ENCODE measurements at places on chromosomes 6 and 20.

- no peak for DNase-seq
Observed at GRCh38 chr6:78462728-78463127, 404.6 kb upstream of the IRAK1BP1 start.

- no peak for DNase-seq
Observed at GRCh38 chr6:163438298-163438939, 23.9 kb downstream of the QKI start.

- DNase-seq: no peak
Observed at GRCh38 chr6:80550748-80551147, 444.3 kb downstream of the BCKDHB start.

- DNase-seq: no peak
Observed at GRCh38 chr20:15760001-15760621, 813.1 kb downstream of the KIF16B start.

DNA sequence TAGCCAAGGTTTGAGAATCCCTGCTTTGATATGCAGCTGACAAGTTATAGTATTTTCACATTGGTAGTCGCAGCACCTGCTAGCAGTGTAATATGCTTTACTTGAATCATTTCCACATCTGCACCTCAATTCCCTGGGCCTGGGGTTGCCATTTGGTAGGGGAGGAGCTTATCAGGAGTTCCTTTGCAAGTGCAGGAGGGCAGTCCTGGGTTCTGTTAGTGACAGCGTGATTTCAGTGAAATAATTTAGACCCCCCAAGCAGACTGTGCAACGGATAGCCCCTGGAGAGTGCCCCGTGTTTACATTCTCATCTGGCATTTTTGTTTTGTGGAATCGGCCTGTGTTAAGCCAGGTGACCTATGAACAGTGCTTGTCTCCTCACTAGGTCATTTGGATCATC lies 6.0 kb downstream of the RAB5IF start:
- DNase-seq: no peak

GRCh38 chr6:24477070-24477469 lies 12.3 kb downstream of the GPLD1 start:
- DNase-seq: no peak

- DNase-seq: peak; percentile 58
Observed at GRCh38 chr6:43669050-43669921, 18.3 kb downstream of the MRPS18A start.

DNA sequence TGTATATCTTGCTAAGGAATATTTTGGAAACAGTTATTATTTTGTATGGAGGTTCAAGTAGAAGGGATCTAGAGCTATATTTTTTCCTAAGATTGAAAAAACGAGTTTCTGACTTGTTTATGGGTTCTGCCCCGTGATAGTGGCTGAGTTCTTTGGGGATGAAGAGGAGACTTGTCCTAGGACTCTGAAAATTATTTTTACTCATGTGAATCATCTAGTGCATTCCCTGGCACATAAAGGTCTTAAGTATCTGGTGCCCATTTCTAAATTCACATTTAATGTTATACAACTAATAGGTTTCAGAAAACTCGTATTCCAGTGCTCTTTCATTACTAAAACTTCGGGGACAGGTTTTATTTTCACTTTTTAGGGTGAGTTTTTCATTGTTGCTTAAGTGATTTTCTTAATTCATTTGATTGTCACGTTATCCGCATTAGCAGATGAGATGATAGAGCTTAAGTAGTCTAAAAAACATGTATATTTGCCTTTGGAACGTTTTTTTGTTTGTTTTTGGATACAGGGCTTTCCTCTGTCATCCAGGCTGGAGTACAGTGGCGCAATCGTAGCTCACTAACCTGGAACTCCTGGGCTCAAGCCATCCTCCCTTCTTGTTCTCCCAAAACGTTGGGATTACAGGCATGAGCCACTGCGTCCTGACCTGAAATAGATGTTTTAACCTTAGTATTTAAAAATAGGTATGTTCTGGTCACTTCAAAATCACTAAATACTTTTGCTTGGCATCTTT lies 2.1 kb downstream of the NFYA start:
- DNase-seq: no peak

DNA sequence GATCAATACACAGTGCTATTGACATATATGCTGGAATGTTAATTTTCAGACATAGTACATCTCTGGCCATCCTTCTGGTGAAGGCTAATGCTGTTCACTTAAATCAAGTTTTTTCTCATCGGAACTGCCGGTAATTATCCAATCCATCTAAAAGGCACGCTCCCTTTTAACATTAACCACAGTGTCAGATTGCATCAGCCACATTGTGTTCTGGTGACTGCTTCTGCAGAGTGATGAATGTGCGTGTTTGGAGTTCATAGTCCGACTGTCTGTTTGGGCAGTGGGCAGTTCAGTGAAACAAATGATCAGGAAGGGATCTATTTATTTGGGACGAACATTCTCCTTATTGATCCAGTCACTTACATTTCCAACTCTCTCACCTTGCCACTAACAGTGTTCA lies 49.5 kb downstream of the SOBP start:
- DNase-seq: no peak

- DNase-seq: no peak
Observed at GRCh38 chr6:88725111-88725975, 238.1 kb downstream of the RNGTT start.

GRCh38 chr20:4190792-4191519 lies 175.6 kb upstream of the RNF24 start:
- DNase-seq: no peak

DNA sequence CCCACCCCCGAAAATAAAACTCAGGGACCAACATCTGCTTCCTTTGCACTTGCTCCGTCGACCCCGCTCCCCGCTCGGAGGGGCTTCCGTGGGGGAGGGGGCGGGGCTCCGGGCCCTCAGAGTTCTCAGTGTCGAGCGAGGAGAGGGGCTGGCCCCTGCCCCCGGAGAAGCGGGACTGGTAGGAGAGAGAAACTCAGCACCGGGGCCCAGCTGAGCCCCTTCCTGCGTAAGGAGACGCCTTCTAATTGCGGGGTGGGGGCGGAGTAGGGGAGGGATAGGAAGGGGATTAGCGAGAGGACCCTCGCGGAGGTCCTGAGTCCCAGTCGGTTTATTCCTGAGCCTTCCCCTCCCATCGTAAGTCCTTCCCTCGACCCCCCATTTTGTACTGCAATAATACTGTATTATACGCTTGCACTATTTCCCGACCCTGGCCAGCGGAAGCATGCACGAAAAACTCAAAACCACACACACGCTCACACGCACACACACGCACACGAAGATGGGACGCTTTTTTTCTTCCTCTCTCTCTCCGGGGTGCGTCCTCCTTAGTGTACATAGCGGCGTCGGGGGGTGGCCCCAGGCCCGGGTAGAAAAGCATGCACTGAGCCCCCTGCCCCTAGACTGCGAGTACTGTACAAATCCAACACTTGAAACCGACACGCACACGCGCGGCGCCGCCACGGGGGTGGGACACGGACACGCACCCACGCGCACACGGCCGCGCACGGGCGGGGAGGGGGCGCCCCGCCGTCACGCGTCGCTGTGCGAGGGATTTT lies 22.1 kb upstream of the SLC22A7 start:
- no peak for DNase-seq

DNA sequence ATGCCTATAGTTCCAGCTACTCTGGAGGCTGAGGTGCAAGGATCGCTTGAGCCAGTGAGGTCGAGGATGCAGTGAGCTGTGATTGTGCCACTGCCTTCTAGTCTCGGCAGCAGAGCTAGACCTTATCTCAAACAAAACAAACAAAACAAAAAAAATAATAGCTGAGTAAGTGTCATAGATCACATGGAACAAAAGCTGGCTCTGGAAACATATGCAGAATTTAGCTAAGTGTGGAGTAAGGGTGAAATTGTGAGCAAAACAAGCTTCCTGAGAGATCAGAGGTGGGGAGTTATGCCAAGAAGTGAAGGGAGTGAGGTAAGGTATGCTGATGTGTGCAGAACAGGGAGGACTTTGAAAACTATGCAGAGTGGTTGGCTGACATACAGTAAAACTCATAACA lies 18.7 kb downstream of the SGK1 start:
- no peak for DNase-seq

DNA sequence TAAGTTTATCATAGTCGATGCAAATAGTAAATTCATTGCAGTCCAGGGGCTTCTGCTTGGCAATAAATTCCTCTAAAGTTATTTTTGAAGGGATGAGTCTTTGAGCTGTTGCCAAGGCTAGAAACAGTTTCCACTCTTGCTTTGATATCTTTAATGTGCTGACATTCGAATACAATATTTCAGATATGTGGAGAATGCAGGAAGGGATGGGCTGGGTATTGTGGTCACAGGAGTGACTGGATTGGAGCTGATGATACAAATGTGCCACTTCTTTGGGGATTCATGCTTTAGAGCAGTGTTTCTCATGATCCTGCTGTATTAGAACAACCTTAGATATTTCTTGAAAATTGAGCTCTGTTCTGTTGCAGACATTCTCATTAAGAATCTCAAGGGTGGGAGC lies 139.0 kb downstream of the PRDM13 start:
- no peak for DNase-seq

- no peak for DNase-seq
Observed at GRCh38 chr6:169885831-169886230, 134.4 kb downstream of the ERMARD start.

- DNase-seq: no peak
Observed at GRCh38 chr6:105511639-105512038, 108.8 kb upstream of the PREP start.

GRCh38 chr20:258963-259362 lies 1.4 kb downstream of the DEFB132 start:
- no peak for DNase-seq

- no peak for DNase-seq
Observed at GRCh38 chr6:167116109-167116837, 6.6 kb upstream of the CCR6 start.

DNA sequence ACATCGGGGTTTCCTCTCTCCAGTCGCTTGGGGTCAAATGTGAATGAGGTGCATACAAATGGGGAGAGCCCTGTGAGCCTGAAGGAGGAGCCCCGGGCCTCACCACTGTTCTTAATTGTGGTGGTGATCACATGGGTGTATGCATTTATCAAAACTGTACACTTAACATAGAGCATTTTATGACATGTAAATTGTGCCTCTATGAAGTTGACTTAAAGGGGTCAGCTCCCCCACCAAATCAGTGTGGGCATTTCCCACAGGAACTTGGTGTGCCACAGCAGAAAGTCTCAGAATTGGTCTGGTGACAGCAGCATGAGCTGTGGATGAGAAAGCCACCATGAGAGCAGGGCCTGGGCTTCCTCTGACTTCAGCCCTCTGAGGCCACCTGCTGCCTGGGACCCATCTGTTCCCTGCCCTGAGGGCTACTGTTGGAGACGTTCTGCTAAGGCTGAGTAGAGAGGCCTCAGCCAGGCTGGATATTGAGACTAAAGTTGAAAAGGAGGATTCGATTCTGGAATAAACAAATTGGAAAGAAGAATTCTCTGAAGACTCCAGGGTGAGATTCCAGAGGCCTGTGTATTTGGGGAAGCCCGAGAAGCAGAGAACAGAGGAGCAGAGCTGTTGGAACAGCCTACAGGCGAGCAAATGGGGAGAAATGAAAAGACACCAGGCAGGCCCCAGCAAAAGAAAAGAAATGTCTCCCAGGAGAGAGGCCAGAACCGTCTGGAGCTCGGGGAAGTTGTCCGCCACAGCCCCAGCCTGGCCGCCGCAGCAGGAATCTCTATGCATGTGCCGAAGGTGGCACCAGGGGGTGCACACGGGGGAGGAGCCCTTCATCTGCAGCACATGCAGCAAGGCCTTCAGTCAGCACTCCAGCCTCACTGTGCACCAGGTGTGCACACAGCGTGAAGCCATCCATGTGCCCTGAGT lies 37.6 kb upstream of the XRN2 start:
- DNase-seq: peak; percentile 11

DNA sequence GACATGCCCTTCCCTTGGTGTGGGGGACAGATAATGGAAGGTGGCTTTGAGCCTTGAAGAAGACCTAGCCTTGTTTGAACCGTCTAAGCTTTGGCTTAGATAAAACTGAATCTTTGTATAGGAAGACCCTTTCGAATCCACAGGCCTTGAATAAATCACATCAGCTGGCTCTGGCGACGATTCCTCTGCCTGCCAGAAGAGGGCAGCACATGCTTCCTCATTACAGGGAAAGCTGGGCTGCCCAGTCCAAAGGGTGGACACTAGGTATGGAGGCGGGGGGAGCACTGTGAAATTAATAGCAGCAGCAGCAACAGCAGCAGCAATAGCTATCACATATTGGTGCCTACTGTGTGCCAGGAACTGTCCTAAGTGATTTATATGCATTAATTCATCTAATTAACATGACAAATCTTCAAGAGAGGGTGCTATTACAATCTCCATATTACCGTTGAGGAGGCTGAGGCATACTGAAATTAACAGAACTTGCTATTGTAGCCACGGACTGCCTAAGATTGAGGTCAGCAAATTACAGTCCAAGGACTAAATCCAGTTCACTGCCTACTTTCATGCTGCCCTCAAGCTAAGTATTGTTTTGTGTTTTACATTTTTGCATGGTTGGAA lies 85.1 kb downstream of the CLIC5 start:
- DNase-seq: no peak

DNA sequence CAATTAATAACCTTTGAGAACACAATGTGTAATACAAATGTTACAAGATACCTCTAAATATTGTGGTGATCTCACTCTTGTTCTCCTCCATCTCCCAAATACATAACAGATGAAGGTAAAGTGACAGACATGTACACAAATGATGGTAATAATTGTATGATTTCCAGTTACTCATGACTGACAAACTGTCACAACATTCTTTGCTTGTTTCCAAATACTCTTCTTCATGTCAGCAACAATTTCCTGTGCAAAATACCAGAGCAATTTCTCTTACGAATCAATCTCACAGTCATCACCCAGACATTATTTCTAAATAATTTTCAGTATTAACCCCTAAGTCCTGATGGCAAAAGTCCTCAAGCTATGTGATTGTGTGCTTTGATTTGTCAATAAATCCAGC lies 92.9 kb downstream of the RPS12 start:
- no peak for DNase-seq

- no peak for DNase-seq
Observed at GRCh38 chr20:59015812-59016711, 3.2 kb upstream of the TUBB1 start.

GRCh38 chr6:25220857-25221256 lies 58.3 kb upstream of the CARMIL1 start:
- no peak for DNase-seq

- DNase-seq: peak; percentile 1
Observed at GRCh38 chr6:170233286-170234205, 57.3 kb downstream of the DLL1 start.

- DNase-seq: no peak
Observed at GRCh38 chr20:10802236-10802635, 128.4 kb upstream of the JAG1 start.

GRCh38 chr20:52425253-52425652 lies 233.7 kb upstream of the ZFP64 start:
- no peak for DNase-seq

- peak; percentile 59 for DNase-seq
Observed at GRCh38 chr20:9035126-9035525, 33.8 kb upstream of the PLCB4 start.

- DNase-seq: no peak
Observed at GRCh38 chr6:9405369-9405768, 970.0 kb upstream of the SLC35B3 start.

DNA sequence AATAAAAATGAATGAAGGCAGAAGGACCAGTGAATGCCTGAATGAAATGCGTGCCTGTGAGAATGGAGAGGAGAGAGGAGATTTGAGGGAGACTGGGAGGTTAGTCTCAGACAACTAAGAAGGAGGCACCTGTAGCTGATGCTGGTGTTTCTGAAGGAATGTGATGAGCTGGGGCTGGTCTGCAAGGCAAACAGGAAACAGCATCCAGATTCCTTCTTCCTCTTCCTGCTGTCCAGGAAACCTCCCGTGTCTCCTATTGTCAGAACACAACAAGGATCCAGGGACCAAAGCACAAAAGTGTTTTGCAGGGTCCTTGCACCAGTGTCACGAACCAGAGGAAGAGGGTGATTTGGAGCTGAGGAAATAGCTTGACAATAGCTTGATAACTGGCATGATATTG lies 50.4 kb upstream of the TAB2 start:
- DNase-seq: no peak

All from NCI-H446 (cell line).